ENCODE measurements at places on chromosomes 11 and 22.

- no peak for DNase-seq
Observed at GRCh38 chr22:23212061-23213021, 32.0 kb downstream of the BCR start.

DNA sequence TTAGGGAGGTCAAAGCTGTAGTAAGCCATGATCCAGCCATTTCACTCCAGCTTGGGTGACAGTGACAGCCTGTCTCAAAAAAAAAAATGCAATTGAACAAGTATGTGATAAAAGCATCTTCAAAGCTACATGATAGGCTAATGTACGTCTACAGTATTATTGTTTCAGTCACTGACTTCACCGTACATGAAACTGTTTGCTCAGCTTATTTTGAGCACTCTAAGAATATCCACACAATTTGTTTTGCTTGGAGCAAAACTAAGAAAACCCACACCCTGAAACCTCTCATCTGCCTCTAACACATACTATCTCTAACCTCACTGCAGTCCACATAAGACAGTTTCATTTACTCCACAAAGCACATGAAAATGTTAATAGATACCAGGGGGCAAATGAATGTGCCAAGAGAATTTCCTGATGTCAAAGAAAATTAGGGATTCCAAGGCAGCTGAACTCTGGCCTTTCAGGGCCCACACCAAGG lies 60.7 kb downstream of the KCNA4 start:
- no peak for DNase-seq

- no peak for DNase-seq
Observed at GRCh38 chr22:43526117-43526655, 114.4 kb downstream of the MPPED1 start.

DNA sequence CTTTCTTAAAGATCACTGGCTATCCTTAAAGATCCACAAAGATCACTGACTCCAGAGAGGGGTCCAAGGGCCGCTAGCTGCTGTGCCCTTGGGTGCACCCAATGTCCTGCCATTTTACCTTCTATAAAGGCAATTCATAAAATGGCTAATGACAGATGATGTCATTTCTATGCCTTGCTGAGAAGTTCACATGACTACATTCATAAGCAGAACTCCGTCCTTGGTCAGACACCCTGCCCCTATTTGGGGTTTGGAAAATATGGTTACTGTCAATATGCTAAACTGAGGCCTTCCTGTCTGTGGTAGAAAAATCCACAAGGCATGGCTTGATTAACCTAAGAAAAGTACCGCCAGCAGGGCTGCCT lies 60.9 kb upstream of the BMAL1 start:
- DNase-seq: no peak

DNA sequence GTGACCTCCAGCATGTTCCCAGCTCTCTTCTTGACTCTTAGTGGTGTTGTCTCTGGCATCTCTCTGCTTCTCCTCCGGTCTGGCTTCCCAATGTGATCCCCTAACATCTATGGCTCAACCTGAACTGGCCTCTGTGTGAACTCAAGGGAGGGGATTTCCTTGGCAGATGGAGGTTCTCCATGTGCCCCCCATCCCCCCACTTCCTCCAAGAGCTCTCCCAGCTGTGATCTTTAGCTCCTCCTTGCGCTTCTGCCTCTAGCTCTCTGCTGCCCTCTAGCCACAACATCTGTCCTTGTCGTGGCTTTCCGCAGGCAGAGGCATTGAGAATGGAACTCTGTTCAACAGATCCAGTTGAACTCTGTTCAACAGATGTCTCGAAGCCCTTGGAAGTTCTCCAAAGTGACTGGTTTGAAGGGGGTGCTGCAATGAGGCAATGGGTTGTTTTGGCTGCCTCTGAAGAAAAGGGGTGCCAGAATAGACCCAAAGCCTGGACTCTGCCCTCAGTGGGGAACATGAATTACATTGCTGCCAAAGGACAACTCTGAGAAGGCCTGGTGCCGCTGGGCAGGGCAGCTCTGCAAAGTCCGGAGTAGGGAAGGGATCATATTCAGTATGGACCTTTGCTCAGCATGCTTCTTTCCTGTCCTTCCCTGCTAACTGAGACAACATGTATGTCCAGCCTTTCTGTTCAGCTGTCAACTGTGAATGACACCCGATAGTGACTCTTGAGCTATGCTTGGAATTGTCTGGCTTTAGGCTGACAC lies 61.9 kb downstream of the ADM start:
- DNase-seq: peak; percentile 70

DNA sequence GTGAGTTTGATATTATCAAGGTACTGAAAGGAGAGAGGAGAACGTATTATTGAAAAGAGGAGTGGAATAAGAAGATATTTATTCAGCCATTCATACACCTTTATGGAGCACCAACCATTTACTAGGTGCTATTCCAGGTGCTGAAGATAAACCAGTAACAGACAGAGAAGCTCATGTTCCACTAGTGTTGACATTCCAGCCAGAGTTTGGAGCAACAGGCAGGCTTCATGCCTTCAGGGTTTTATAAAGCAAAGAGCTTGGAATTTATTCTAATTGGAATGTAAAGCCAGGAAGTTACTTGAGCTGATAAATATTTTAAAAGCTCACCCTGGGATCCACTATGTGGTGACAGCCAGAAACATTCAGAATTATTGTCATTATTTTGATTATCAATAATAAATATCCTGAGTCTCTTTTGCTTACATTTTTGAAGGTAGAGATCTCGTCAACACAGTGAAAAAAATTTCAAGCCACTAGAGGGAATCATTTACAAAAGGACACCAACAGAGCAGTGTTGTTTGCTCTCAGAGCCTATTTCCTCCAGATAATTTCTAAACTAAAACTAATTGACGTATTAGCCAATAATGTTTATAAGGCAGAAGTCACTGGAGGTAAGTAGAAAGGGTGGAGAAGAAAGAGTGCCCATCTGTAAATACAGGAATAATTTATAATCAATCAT lies 172.0 kb downstream of the KCNA4 start:
- no peak for DNase-seq

DNA sequence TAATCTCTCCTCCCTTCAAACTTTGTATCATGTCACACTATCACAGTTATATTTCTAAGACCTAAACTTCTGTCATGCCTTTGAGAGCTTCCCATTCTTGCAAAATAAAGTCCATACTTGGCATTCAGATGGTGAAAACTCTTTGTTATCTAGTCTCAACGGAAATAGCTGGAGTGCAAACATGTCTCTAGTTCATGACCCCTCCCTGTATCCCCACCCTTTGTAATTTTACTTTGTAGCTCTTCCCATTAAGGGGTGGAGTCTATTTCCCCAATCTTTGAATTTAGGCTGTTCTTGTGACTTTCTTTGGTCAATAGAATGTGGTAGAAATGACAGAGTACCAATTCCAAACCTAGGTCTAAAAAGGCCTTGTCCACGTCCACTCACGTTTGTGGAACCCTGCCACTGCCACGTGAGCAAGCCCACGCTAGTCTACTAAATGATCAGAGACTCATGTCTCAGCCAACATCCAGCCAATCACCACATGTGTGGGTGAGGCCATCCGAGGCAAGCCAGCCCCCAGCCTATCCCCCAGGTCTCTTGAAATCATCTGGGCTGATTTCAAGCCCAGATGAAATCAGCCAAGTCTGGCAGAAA lies 23.4 kb downstream of the SLN start:
- no peak for DNase-seq

- DNase-seq: no peak
Observed at GRCh38 chr11:44348114-44348513, 38.2 kb upstream of the ALX4 start.

GRCh38 chr22:19396561-19396933 lies 35.0 kb downstream of the HIRA start:
- DNase-seq: no peak

- no peak for DNase-seq
Observed at GRCh38 chr11:127607487-127608085, 607.0 kb upstream of the KIRREL3 start.

DNA sequence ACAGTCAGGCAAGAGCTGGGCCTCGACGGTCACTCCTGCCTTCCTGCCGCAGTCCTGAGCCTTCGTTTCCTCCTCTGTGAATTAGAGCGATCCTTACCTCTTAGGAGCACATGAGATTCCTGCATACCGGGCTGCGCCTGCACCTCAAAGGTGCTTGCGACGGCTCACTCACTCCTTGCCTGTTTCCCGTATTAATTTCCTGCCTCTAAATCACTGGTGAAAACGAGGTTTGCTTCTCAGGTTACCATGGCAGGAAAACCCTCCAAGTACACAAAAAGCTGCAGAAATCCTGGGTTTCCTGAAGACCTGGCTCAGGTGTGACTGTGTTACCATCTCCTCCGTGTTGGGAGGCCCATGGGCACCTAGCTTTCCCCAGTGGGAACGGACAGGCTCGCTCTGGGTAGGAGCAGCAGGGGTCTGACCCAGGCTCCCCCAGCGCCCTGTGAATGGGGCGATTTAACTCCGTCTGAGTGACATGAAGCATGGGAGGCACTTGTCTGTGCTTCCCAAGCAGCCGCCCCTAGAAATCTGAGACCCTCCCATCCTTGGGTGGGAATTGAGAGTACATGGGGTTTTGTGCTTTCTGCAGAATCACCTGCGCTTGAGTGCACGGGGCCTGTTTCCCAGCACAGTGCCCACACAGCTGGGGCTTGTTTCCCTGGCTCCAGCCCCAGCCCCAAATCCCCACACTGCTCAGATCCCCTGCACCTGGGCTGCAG lies 64.8 kb downstream of the PHF21B start:
- no peak for DNase-seq

DNA sequence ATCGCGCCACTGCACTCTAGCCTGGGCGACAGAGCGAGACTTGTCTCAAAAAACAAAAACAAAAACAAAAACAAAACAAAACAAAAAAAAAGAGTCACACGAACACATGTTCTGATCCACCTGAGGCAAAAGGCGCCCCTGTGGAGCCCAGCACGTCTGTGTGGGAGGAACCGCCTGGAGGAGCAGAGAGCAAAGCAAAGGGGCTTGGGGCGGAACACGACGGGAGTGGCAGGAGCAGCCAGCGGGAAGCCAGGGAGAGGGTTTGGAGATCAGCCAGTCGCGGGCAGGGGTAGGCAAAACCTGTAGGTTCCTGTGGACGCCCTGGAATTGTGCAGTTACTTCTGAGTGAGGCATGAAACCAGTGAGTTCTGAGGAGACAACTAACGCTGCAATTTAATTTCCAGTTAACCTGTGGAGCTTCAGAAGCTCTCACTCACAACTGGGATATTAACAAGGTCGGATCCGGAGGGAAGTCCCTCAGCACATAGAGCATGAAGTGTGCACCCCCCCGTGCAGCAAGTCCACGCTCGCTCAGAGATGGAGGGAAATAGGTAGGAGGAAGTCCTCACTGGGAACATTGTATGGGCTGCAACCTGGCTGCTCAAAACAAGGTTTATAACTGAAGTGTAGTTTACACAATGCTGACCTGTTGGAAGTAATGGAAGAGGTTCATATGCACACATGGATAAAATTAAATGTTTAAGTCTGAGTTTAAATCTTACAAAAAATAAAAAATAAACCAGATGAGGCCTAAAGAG lies 13.2 kb upstream of the USP18 start:
- DNase-seq: no peak

DNA sequence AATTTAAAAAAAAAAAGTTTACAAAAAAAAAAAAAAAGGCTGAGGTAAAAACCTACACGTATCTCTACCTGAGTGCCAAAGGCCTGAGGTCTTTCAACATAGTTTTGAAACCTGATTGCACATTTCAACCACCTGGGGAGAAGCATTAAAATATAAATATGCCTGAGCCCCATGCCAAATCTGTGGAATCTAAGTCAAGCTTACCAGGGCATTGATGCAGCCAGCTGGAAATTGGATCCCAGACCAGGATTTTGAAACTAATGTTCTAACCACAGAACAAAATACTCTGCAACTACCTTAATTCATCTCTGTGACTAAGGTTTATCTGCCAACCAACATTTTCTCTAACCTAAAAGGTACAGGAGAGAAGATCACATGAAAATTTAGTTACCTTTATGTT lies 38.8 kb upstream of the CHRNA10 start:
- no peak for DNase-seq

DNA sequence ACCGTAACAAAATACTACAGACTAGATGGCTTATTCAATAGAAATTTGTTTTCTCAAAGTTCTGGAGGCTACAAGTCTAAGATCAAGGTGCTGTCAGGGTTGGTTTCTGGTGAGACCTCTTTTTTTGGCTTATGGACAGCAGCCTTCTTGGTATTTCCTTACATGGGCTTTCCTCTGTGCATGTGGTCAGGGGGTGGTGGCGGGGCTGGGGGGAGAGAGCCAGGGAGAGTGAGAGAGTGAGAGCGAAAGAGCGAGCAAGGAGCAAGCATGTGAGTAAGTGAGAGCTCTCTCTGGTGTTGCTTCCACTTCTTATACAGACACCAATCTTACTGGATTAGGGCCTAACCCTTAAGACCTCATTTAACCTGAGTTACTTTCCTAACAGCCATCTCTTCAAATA lies 181.5 kb downstream of the TMEM135 start:
- DNase-seq: peak; percentile 15

- peak; percentile 41 for DNase-seq
Observed at GRCh38 chr11:86176165-86176884, 68.2 kb upstream of the EED start.

DNA sequence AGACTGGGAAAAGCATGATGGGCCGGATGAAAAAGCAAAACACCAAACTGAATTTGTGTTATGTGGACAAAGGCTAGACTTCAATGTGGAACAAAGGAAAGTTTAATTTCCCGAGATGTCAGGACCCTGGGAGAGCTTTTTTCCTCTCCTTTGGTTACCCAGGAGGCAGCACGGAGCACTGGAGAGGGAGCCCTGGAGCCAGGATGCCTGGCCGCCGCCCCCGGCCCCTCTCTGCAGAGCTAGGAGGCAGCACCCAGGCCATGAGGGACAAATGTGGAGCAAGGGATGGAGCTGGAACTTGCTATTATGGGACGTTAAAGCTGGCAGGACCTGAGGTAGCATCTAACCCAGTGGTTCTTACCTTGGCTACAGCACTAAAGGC lies 108.9 kb downstream of the MORC2 start:
- peak; percentile 7 for DNase-seq

DNA sequence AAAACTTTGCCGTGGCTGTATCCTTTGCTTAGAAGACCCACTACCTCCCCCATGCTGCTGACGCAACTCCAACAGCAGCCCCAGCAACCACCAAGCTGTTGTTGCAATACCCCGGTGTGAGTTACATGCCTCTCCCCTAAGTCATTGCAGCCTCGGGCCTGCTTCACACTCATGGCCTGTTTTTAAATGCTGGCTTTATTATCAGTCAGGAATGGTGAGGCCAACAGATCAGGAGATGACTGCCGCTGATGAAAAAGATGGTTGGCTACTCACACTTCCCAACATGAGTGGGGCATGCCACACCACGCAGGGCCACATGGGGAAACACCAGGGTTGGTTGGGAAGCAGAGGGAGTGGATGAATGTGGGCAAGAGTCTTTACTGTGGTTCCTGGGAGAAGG lies 171.5 kb upstream of the SYT13 start:
- DNase-seq: no peak

- no peak for DNase-seq
Observed at GRCh38 chr11:12389676-12390657, 12.6 kb downstream of the PARVA start.
